WERI-Rb-1 (cell line): ENCODE measurements at places on chromosomes 3 and 15.
A peak's percentile ranks its signal among the peaks of the same experiment; 100 is the strongest.

DNA sequence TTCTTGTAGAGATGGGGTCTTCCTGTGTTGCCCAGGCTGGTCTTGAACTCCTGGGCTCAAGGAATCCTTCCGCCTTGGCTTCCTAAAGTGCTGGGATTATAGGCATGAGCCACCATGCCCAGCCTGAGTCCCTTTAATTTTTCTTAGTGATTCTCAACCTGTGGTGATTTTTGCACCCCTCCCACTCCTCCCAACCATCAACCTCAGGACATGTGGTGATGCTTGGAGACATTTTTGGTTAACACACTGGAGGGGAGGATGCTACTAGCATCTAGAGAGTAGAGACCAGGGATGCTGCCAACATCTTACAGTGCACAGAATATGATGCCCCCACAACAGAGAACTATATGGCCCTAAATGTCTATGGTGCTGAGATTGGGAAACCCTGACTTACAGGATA, 83.0 kb upstream of the LMOD3 start:
- DNase-seq: no peak

DNA sequence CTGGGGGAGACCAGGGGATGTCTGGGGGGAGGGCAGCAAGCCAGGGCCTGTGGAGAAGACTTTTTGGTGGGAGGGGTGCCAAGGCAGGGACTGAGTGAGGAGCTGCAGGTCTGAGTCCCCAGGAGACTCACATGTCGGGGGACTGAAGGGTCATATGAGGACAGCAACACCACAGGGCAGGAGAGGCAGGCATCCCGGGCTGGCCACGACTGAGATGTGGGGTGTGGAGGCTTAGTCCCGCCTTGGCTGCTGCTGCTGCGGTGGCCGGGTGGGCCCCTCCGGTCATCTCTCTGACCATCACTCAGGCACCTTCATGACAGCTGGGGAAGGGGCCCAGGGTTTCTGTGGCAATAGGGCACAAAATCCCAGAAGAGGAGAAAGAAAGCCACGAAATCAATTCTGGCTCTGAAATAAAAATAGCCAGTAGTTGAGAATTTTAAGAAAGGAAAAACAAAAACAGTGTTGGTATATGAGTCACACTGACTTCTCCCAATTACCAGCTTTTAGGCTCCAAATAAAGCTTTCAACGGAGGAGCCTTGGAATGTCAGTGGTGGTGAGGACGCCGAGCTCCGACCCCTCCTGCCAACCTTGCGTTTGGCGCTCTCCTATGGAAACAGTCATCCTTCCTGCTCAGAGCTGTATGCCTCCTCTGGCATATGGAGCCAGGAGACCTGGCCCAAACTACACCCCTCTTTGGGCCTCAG, 52.9 kb upstream of the ITGA11 start:
- DNase-seq: no peak

GRCh38 chr3:150371741-150372254, 36.3 kb upstream of the TSC22D2 start:
- no peak for DNase-seq

GRCh38 chr3:45978006-45978761, 17.4 kb downstream of the FYCO1 start:
- no peak for DNase-seq

DNA sequence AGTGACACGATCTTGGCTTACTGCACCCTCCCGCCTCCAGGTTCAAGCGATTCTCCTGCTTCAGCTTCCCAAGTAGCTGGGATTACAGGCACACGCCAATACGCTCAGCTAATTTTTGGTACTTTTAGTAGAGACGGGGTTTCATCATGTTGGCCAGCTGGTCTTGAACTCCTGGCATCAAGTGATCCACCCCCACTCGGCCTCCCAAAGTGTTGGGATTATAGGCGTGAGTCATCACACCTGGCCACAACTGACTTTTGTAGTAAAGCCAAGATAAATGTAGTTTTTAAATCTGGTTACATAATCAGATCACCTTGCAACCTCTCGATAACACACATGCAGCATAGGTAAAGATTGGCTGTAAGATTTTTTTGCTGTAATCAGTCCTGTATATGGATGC, 657.5 kb upstream of the DPPA4 start:
- DNase-seq: no peak

DNA sequence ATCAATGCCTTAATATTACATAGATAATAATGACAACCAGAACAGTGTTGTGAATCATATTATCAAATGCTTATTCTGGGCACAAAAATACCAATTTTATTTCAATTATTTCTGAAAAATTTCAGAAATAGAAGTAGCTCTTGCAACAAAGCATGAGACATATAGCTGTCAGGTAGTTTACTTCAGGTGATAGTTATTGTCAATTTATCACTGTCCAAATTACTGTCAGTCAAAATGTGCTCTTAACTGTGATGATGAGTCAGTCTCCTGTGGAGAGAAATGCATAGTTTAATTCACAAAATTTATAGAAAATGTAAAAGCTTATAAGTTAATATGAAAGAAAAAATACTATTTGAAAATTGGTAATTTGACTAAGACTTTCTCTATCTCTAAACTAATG, 1078.4 kb upstream of the GBE1 start:
- DNase-seq: no peak

DNA sequence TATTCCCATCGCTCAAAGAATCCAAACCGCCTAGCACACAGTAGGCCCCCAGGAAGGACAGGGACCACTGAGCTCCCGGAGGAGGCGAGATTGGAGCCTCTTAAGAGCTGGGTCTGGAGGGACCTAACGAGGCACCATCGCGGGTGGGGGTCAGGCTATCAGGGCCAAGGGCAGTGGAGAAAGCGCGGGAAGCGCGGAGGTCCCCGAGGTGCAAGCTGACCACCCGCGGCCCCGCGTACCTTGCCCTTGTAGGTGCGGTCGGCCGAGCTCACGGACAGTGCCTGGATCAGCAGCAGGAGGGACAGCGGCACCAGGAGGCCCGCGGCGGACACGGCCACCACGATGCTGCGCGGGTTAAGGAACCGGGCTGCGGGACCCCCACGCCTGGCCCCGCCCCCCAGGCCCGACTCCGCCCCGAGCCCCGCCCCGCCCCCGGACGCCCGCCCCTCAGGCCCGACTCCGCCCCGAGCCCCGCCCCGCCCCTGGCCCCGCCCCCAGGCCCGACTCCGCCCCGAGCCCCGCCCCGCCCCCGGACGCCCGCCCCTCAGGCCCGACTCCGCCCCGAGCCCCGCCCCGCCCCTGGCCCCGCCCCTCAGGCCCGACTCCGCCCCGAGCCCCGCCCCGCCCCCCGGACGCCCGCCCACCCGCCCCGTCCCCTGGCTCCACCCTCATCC, 3.9 kb downstream of the ZDHHC19 start:
- DNase-seq: no peak

DNA sequence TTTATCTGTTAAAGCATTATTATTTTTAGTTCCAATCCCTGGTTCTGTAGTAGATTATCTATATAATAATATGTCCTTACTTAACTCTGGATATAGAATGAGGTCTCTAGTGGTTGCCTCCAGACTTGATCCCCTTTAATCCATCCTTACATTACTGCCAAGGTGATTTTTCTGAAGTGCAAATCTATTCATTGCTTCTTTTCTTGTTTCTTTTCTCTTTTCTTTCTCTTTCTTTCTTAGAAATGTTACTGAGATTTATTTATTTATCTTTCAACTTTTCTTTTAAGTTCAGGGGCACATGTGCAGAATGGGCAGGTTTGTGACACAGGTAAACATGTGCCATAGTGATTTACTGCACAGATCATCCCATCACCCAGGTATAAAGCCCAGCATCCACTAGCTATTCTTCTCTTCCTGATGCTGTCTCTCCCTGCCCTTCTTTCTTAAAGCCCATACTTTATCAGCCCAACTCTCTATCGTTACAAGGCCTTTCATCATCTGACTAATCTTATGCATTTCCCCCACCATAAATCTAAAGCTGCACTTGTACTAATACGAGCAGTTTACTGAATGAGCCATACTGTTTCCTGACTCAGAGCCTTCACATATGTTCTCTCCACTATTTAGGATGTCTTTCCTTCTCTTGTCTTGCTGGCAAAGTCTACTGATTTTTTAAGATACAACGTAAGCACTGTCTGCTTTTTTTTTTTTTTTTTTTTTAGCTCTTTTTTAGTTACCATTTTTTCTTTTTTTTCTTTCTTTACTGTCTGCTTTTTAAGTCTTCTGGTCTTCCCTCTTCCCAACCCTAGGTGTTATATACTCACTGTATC, 4.6 kb downstream of the GLCE start:
- DNase-seq: peak; percentile 35

DNA sequence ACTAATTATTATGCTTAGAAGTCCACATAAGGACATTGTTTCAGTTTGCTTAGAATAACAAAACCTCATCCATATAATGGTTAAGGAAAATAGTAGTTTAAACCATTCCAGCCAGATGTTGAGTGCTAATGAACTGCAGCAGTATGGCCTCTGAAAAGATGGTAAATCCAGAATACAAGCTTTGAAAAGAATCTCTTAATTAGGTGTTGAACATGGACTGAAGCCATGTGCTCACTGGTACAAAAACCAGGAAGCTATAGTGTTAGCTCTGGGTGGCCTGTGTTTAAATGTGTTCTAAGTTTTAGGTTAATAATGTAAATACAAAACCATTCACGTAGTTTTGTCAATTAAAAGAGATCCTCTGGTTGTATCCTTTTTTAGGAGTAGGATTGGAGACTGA, 78.2 kb downstream of the GALK2 start:
- no peak for DNase-seq

DNA sequence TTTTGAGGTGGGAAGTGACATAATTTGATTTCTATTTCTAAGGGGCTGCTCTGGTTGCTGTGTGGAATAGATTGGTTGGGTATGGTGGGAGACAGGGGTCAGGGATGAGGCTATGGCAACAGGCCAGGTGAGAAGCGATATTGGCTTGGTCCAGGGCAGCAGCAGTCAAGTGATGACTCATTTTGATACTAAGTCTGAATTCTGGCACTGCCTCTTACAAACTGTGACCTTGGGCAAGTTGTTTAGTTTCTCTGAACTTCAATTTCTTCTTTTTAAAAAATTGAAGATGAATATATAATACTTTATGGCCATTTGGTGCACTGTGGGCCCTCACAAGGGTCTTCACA, 40.4 kb upstream of the CLSTN2 start:
- DNase-seq: no peak

GRCh38 chr3:184590795-184591194, 29.2 kb downstream of the EPHB3 start:
- no peak for DNase-seq

DNA sequence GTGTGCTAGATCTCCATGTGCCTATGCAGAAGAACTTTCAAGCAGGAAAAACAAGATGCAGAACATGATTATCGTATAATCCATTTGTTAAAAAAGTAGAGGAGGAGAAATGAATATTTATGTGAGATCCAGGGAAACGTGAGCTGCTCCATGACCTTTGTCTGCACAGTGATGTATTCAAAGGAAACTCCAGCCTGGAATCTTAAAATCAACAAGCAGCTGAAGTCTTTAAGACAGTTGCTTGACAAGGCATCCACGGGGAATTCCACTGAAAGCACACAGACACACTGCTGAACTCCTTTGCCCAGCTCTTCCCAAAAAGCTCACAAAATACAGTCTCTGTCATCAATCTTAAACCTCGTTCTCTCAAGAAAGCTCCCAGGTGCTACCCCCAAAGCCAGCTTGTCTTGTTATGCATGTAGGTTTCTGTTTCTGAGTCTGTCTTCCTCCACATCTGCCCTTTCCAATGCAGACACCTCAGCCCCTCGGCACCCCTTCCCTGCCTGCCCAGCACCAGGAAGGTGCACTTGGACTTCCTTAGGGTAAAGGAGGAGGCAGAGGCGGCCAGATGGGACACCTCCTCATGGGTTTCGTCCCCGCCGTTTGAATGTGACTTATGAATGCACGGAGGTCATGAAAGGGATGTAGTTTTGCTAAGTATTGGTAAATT, 28.7 kb downstream of the LRRK1 start:
- no peak for DNase-seq

- DNase-seq: no peak
Measured at GRCh38 chr3:195080571-195081151, 190.3 kb downstream of the XXYLT1 start.

- no peak for DNase-seq
Measured at GRCh38 chr15:91864664-91865063, 11.2 kb downstream of the SLCO3A1 start.

- no peak for DNase-seq
Measured at GRCh38 chr3:106065831-106066230, 197.0 kb upstream of the CBLB start.

- no peak for DNase-seq
Measured at GRCh38 chr3:31848911-31849310, 132.2 kb downstream of the OSBPL10 start.

GRCh38 chr15:86183596-86184491, 104.2 kb downstream of the AGBL1 start:
- peak; percentile 74 for DNase-seq

DNA sequence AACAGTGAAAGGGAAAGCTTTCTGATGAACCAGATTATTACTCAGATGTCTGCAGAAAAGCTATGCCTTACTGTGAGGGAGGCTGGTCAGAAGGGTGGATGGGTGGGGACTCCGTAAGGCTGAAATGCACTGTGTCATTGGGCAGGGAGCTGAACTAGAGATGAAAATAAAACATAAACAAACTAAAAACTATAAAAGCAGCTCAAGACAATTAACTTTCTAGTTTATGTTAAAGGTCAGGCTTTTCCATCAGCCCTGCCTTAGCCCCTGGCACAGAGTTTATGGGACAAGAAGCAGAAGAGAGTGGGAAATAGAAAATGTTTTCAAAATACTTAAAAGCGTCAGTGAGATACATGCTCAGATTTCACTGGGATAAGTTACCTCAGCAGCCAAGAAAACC, 310.0 kb upstream of the UBE2E2 start:
- DNase-seq: no peak

DNA sequence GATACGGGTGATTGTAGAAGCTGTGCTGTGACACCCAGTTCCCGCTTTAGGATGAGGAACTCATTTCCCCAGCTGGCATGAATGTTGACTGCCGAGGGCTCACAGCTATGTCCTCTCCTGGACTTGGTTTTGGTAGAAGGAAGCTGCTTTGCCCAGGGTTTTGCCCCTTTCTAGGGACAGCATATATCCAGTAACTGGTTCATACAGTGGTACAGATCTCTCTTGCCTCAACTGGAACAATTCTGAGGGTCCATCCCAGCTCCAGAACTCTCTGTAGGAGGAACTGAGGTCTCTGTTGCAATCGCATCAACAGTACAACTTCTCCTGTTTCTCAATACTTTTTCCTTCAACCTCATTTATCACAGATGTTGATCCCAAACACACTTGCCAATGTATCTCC, 54.5 kb upstream of the FNDC3B start:
- DNase-seq: no peak

- no peak for DNase-seq
Measured at GRCh38 chr3:141619450-141619849, 118.6 kb upstream of the RNF7 start.

DNA sequence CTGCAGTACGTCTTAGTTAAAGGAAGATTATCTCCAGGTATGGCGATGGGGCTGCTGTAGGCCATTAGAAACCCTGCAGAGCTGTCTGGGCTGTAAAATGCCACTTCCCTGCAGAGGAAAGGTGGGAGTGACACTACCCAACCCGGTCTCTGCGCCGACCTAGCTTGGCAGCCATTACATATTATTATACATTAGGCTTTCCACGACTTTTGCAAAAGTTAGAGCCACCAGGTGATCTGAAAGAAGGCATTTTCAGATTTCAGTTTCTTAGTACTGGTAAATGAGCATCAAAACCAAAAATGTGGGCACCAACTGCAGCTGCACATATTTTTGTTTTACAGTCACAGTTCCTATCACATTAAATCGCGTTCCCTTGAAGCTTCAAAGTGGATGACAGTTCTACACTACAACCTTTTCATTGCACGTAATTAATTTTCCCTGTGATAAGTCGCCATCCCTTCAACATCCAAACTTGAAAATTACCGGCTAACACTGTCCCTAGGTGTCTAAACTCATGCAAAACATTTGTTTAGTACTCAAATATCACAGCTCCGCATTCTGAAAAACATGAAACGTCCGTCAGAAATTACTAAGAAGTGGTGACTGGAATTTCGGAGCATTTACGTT, 81.4 kb upstream of the CHD2 start:
- peak; percentile 46 for DNase-seq
